ENCODE measurements at places on chromosomes 12 and 14.

- no peak for DNase-seq
Measured at GRCh38 chr14:66509874-66510273, 1.9 kb downstream of the GPHN start.

GRCh38 chr12:121786440-121786825 lies 7.1 kb downstream of the RHOF start:
- no peak for DNase-seq

- no peak for DNase-seq
Measured at GRCh38 chr12:112598626-112599025, 179.9 kb downstream of the PTPN11 start.

DNA sequence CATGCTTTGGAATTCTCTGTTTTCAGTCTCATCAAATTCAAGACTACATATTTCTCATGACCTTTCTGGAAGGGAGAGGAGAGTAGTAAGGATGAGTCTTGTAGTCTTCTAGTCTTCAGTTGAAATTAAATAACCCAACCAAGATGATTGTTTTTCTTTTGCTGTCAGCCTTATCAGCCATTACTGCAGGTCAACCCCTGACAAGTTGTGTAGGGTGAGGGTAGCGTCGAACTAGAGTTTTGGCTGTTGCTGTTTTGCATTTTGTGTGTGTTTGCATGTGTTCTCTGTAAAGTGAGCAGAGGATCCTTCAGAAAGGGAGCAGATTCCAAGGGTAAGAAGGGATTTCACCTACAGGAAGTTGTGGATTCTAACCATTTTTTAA lies 28.4 kb downstream of the DIP2B start:
- no peak for DNase-seq

Measured in GF-D8 (cell line).